ENCODE measurements at places on chromosomes 7 and 10.

DNA sequence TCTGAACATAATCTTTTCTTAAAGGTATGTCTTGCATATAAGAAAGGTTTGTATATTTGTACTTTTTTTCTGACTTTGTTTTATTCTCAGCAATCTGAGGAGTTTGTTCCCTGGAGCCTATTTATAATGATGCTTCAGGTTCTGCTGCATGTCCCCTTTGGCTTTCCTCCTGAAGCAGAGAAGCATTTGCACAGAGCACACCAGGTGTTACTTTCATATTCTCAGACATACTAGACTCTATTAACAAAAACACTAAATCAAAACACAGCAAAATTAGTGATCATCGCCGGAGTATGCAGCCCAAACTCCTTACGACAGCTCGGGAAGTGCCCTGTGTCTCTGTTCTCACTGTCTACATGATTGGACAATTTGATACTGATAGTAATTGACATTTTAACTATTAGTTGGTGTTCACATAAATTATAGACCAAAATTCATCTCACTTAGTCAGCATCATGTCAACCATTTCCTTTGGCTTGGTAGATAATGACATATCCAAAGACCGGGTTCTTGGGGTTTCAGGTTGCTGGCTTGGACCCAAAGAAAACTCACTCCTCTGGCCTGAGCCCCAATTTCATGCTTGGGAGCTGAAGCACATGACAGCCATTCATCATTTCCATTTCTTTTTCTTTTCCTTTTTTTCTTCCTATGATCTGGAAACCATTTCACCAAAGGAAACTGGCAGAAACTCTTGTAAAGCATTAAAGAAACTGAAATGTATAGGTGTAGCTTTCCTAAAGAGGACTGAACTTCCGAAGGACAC lies 400.1 kb upstream of the NRP1 start:
- peak; percentile 49 for DNase-seq

- DNase-seq, result no peak
Measured at GRCh38 chr7:151384352-151384697, 25.5 kb downstream of the WDR86 start.

GRCh38 chr7:149224352-149224751 lies 15.1 kb upstream of the ZNF212 start:
- no peak for DNase-seq

GRCh38 chr10:107747851-107748250 lies 583.3 kb upstream of the SORCS1 start:
- no peak for DNase-seq

DNA sequence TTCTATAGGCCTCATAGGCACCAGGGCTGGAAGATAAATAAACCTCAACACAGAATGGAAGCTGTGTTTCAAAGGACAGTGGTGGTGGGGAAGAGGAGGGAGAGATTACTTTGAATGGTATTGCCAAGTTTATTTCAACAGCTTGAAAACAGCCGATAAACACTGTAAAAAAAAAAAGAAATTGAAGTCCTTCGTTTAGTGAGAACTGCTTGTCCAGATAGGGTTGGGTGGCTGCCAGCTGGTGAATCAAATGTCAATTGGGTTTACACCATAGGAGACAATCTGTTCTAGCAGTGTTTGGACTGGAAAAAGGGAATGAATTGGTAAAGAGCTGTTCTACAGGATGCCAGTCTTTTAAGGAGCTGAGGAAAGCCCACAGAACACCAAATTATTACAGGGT lies 254.8 kb downstream of the PHF14 start:
- DNase-seq, result no peak

- peak; percentile 42 for DNase-seq
Measured at GRCh38 chr7:20310963-20311742, 19.5 kb upstream of the ITGB8 start.

DNA sequence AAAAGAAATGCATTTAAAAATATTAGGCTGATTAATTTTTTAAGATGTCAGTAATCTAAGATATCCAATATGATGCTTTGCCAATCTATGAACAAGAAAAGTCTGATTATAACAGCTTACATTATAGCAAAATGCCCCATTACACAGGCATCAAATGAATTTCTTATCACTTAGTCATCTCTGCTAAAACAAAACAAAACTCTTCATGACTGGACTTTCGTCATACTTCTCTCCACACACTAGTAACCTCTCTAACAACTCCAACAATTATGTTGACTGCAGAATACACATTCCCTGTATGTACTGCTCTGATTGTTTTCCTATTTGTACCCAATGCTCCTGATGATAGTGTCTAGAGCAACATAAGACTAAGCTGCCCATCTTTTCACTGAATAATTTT lies 3.8 kb upstream of the MKI67 start:
- no peak for DNase-seq

DNA sequence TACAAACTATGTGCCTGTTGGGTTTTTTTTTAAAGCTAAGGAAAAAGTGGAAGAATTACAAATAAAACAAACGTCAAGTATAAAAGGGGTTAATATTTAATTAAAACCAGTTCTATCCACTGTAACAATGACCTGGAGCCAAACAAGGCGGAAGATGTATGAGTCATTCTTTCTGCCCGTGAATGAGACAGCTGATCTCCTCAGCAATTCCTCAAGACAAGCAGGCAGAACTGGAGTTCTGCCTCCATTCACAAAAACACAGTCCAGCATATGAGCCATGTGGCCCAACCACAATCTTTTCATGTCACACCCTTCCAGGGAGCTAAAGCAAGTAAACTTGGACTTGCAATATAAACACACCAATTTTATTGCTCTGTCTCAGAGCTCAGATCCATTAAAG lies 8.4 kb downstream of the ETV1 start:
- DNase-seq, result peak; percentile 98

DNA sequence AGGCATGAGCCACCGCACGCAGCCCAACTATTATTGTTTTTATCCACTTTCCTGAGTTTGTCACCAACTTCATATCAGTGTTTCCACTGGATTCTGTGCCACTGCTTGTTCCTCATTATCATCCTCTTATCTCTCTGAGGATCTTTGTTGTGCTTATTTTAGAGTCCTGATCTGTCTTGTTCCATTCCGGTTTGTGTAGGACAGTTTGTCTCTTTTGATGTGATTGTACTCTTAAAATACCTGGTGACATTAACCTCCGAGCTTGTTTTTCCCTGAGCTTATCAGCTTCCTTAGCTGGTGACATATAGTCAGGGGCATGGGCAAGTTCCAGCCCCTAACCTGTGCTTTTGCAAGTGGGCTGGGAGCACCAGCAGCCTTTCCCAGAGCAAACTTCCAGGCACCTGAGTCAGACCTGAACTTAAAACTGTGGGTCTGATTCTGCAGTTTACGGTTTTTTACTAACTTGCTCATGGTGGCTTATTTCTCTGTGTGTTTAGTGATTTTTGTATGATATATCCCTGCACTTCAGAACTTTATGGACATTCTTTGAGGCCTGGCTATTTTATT lies 23.1 kb upstream of the FMC1 start:
- DNase-seq, result no peak

- DNase-seq, result no peak
Measured at GRCh38 chr7:2220506-2220905, 12.2 kb downstream of the MAD1L1 start.

- no peak for DNase-seq
Measured at GRCh38 chr10:86553213-86553612, 31.6 kb upstream of the WAPL start.

- DNase-seq, result no peak
Measured at GRCh38 chr10:119555178-119555784, 12.8 kb upstream of the RGS10 start.

- DNase-seq, result no peak
Measured at GRCh38 chr10:73018632-73019031, 64.0 kb upstream of the PLA2G12B start.

GRCh38 chr7:109178342-109178741 lies 608.7 kb downstream of the DNAJB9 start:
- DNase-seq, result no peak

- no peak for DNase-seq
Measured at GRCh38 chr7:26213807-26214515, 12.4 kb downstream of the CBX3 start.

- DNase-seq, result no peak
Measured at GRCh38 chr7:94700926-94701554, 45.1 kb upstream of the SGCE start.

DNA sequence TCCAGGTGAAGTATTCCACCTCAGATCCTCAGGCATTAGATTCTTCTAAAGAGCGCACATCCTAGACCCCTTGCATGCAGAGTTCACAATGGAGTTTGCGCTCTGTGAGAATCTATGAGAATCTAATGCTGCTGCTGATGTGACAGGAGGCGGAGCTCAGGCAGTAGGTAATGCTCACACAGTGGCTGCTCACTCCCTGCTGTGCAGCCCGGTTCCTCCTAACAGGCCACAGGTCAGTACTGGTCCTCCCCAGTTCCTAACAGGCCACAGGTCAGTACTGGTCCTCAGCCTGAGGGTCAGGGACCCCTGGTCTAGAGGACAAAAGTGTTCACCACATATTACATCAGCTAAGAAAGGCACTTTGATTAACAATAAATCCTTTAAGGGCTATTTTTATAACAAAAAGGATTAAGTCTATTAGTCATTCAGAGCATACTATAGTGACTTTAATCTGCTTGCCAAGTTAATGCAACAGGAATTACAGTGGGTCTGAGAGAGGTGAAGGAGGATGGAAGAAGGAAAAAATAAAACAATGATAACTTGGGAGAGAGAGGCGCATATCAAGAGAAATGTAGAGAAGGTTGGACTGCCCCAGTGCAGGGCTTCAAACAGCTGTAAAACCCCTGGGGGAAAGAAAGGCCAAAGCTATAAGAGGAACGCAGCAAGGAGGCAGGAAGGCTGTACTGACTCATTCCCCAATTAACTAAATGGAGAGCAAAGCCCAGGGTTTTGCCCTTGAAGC lies 49.2 kb downstream of the CUL2 start:
- DNase-seq, result peak; percentile 52

DNA sequence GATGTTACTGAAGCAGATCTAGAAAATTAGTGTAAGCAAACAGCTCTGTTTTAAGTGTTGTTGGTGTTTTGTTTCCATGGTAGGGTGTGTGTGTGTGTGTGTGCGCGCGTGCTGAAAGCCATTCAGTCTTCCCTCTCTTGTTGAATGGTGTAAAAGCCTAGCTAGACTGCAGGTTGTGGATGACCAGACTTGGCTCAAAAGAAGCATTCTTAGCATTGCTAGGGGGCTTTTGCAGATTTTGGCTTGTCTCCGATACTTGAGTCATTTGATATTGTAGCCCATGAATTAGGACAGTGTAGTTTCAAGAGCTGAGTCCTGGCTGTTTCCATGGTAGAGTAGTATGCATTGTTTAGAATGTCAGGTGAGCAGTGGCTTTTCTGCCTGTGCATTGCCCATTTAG lies 99.1 kb downstream of the SND1 start:
- no peak for DNase-seq

- DNase-seq, result no peak
Measured at GRCh38 chr7:40865441-40866233, 730.8 kb downstream of the SUGCT start.

GRCh38 chr10:77636967-77637531 lies 559 bp downstream of the KCNMA1 start:
- no peak for DNase-seq

GRCh38 chr10:20811131-20811530 lies 86.0 kb downstream of the NEBL start:
- DNase-seq, result no peak

- no peak for DNase-seq
Measured at GRCh38 chr7:1296356-1296981, 63.8 kb downstream of the UNCX start.

DNA sequence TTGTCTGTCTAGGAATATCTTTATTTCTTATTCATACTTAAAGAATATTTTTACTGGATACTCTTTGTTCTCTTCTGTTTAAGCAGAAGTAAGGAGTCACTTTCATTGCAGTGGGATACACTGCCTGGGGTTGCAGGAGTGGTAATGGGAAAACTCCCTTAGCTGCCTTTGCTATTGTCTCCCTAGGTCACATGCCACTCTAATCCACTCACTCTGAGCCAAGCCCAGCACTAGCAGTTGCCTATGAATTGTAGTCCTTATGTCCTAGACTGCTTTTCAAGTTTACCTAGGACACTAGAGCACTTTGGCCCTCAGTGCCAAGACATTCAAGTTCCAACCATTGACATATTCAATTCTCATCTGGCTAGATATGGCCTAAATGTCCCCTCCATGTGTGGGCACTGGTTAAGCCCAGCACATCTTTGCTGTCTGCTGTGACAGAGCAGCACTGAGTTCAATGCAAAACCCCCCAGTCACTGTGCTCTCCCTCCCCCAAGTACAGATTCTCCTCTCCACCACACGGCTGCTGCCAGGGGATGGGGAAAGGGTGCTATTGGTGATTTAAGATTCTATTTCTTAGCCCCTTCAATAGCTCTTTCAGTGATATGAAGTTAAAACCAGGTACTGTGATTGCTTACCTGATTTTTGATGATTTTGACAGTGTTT lies 991.7 kb upstream of the KCND2 start:
- no peak for DNase-seq

- DNase-seq, result no peak
Measured at GRCh38 chr7:27204851-27205322, 5.0 kb upstream of the HOXA13 start.

- DNase-seq, result no peak
Measured at GRCh38 chr10:122446668-122447423, 7.6 kb upstream of the ARMS2 start.

GRCh38 chr7:98192781-98193457 lies 18.3 kb upstream of the BHLHA15 start:
- no peak for DNase-seq

DNA sequence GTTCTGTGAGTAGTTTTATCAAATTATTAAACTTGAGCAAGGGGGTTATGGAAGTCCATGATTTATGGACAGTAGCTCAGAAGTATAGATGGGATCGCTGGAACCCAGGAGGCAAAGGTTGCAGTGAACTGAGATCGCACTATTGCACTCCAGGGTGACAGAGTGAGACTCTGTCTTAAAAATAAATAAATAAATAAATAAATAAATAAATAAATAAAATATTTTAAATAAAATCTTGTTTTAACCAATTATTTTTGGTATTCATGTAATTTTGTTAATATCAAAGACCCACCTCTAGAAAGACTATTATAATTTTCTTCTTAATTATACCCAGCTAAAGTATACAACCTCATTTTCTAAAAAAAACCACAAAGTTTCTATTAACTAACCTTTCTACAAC lies 134.3 kb downstream of the ZNF37A start:
- no peak for DNase-seq

- DNase-seq, result no peak
Measured at GRCh38 chr10:49212076-49212475, 23.9 kb upstream of the TMEM273 start.

DNA sequence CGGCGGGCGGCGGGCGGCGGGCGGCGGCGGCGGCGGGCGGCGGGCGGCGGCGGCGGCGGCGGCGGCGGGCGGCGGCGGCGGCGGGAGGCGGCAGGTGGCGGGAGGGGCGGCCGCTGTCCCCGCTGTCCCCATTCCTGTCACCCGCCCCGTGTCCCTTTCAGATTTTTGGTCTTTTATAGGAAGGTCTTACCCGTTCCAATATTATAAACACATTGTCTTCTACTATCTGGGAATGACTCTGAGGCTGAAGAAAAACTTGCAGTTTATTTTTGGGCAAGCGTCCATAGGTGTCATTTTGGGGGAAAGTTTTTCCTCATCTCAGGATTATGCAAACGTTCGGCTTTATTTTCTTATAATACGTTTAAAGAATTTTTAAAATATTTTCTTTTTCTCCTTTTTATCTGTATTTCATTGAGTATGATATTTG lies 578 bp downstream of the ZNF713 start:
- no peak for DNase-seq
